ENCODE measurements at places on chromosomes 16 and 17. TPM values are rescaled to one million over a fixed set of nuclear protein-coding genes. Genes with fewer than 3 reads are reported as not detected.

Gene KRTAP4-1
- not detected for polyA plus RNA-seq

Gene CES4A
- polyA plus RNA-seq = 43.1 TPM

Gene CDRT15
- not detected for polyA plus RNA-seq

Gene MFAP4
- 9.9 TPM for polyA plus RNA-seq

DNA sequence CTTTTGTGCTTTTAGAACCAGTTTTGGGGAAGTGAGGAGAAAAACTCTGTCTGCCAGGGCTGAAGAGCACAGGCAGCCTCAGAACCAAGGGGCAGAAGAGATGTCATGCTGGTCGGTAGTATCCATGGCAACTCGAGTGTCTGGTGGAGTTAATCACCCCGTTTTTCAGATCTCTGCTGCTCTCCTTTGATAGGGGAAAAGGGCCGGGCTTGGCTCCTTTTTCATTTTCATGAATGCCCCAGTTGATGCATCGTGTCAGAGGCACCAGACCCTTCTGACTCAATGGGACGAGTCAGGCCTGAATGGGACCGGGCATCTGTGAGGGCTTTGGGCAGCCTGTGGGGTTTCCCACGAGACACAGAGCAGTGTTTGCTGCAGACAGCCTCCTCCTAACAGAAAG lies 304.6 kb downstream of the ABCC12 start:
- DNase-seq = no peak

DNA sequence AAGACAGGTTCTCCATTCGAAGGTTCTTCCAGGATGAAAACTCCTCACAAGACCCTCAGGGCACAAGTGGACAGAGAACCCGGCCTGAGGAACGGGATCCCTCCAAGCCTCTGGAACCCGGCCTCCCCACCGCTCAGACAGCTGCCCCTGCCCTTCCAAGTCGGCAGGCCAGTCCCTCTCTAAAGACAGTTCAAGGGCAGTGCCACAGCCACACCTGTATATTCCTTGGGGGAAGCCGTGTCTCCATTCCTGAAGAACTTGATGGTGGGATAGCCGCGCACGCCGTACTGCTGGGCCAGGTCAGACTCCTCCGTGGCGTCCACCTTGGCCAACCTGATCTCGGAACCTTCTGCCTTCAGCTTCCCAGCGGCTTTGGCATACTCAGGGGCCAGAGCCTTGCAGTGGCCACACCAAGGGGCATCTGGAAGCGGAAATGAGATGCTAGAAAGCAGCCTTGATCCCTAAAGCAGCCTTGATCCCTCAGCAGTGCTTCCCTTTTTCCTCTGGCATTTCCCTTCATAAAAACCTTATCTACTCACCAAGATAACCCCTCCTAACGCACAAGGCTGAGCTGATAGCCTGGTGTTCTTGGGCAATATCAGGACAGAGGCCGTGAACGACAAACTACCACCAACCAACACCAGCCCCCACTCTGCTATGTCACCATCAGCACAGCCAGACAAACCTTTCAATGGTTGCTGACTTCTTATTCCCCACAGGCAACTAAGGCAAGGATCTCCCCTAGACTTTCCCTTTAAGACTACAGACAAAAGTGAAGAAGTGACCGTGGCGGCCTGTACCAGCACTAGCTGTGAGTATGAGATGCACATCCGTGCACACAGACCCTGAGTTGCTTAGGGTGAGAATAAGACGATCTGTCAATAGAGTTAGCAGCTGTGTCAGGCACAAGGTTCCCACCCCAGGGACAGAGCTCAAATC lies 1.1 kb downstream of the P4HB start:
- no peak for DNase-seq

GRCh38 chr16:52078716-52079655 lies 468.0 kb downstream of the TOX3 start:
- no peak for DNase-seq

- no peak for DNase-seq
Measured at GRCh38 chr17:79490530-79490929, 120.3 kb downstream of the RBFOX3 start.

DNA sequence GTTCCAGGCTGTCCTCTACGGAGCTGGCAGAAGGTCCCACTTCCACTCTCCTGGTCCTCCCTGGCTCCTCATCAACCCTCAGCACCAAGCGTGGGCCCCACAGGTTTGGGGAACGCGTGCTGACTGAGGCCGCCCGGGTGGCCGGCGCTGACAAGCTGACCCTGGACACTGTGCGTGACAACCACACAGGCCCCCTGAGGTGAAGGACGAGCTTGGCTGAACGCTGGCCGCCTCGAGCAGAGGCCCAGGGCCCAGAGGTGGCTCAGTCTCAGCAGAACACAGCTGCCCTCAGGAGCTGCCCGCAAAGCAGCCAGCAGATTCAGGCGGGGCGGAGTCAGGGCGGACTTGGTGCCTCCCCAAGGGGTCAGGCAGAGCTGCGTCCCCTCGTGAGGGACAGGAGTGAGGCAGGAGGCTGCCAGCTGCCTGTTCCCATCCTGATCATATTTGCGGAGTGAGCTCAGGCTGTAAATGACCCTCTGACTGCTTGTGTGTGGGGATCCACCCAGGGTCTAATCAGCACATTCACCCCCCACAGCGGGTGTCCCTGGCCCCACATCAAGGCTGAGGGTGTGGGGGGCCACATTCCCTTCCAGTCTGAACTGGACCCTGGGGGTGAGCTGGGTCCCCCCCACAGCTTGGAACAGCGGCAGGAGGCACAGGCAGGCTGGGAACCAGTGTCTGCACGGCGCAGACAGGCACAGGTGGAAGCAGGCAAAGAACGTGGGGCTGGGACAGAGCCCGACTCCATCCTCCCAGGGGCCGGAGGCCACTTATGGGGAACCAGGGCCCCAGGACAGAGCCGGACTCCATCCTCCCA lies 105.1 kb upstream of the METRNL start:
- peak; percentile 42 for DNase-seq
